ENCODE measurements at places on chromosomes 5 and 9.

GRCh38 chr5:113770648-113771047 is 257.2 kb downstream of the YTHDC2 start:
- no peak for DNase-seq

GRCh38 chr5:66511491-66511890 is 84.7 kb upstream of the MAST4 start:
- DNase-seq = no peak

DNA sequence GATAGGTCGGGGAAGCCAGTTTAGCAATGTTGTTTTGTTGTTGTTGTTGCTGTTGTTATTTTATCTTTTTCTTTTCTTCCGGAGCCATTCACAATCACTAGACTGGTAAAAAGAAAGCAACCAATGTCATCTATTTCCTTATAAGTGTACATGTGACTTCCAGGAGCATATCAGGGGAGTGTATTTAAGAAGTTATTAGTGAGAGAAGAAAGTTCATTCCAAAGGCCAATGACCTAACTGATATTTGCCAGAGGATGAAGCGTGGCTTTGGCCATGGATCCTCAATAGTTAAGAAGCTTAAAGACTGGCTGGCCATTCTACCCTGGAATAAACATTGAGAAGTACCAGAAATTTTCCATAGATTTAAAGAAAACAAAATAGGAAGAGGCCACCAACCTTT is 341.4 kb upstream of the RFX3 start:
- DNase-seq = no peak

DNA sequence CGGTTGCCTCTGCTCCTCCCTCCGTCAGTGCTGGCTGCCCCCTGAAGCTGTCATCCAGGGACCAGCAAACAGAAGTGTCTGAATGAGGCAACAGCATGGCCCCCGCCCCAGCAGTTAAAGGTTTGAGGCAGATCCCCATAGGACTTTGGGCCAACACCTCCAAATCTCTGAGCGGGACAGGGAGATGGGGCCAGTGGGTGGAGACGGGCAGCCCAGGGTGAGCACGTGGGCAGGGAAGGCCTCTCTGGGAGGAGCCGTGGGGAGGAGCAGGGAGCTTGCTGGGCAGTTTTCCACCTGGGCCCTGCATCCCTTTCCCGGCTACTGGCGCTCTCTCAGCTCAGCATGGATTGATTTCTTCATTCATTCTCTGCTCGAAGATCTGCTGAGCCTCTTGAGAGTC is 39.1 kb upstream of the NOTCH1 start:
- no peak for DNase-seq

GRCh38 chr5:672329-673160 is 20.6 kb downstream of the TPPP start:
- DNase-seq = peak; percentile 60

DNA sequence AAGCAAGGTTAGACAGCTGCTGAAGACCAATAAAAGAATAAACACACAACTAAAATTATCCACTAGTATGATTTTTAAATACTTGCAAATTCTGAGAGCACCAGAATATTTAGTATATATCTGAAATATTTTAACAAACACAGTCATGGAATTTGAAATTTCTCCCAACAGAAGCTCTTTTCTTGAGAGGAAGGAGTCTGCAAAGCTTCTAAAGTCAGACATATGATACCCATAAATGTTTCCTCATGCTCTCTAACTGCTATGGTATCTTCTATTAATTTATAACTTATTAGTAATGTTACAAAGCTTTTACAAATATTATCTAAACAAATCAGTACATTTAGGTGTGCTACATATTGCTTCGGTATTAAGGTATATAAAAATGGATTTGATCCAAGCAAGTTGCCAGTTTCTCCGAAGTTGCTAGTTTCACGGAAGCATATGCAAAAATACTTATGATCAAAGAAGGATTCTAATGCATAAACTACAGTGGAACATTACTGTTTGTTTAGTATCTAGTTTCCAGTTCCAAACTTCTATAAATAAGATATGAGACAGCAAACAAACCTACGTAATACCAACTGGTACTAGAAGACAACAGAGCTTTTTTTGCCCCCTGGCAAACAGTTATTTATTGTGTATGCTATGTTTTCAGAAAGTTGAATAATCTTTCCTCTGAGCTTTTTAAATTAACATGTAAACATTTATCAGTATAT is 22.0 kb downstream of the FNIP1 start:
- no peak for DNase-seq

Measured in putamen (tissue), 1 donor.